ENCODE measurements at places on chromosomes 6 and 20.

DNA sequence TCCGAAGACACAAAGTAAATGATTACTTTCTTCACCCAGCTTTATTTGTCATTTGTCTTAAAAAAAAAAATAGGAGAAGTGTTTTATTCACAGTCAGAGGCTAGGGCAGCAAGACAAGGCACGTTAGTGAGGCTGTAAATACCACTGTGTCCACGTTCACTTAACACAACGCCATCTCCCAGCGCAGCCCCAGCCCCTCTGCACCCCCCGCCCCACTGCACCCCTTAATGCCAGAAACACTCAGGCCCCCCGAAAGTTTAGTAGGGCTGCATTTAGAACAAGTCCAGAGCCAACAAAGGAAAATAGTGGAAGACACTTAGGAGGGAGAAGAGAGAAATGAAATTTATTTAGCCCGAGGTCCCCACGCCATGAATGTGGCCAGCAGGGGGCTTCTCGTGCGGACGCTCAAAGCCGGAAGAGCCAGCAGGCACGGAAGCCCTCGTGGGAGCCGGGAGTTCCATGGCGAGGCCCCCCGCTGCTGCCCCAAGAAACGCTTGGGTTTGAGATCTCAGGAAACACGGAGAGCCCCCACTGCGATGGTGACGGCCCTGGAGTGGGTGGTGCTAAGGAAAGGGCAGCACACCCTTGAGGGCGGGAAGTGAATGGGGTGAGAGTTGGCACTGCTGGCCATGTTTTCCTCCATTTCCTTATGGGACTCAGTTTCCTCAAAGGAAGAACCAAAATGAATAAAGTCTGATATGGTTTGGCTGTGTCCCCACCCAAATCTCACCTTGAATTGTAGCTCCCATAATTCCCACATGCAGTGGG, 50.2 kb downstream of the IYD start:
- peak; percentile 84 for DNase-seq

GRCh38 chr6:166904101-166904746, 52.1 kb downstream of the RNASET2 start:
- peak; percentile 66 for DNase-seq

DNA sequence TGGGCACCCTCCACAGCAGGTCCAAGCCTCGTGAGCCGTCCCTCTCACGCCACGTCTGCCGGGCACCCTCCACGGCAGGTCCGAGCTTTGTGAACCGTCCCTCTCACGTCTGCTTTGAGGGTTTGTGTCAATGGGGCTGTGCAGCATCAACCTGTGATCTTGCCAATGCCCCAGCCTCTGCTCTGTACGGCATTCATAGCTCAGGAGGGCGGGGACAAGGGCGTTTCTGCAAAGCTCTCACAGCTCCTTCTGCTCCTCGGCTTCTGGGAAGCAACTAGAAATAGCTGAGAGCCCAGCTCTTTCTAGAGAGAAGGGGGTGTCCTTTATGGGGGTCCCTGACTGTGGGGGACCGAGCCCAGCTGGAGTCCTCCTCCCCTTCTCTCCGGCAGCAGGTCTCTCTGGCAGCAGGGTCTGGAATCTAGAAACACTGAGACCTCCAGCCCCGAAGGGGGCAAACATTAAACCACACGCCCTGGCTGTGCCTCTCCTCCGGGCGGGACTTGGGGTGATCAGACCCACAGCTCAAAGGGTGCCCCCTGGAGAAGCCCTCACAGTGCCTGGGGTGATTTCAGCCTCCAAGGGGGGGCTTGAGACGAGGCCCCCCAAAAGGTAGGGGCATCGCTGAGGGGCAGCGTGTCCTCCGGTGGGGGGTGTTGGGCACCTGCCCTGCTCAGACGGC, 41.2 kb upstream of the CHRNA4 start:
- DNase-seq = no peak

DNA sequence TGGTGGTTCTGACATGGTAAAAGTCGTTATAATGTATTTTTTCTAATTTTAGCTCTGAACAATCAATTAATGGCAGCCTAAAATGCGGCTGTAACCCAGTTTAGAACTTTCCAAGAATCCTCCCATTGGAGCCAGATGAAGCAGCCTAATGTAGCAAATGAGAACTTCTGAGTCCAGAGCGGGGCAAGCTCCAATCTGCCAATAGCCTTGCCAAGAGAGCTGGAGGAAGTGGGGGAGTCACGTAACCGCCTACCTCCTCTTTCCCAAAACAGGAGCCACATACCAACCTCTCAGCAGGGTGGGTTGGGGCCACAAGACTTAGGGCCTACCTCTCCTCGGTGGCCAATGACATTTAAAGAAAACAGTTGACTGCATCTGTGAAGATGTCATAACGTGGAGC, 230.6 kb downstream of the SOD2 start:
- DNase-seq = no peak

DNA sequence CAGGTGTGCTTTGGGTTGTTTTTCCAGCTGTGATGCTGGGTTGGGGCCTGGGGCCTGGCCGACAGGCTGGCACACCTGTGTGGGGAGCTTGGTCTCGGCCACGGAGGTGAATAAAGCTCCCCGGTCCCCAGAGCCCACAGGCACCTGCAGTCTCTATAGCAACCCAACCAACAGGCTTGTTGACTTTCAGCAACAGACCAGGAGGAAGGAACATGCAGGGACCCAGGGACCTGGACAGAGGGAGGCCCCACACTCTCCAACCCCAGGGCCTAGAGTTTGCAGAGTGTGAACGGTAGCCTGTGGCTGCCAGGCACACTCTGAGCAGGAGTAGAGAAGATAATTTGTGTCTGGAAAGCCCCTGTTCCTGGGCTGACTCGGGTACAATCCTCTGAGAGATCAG, 14.6 kb upstream of the SYNJ2 start:
- peak; percentile 79 for DNase-seq

DNA sequence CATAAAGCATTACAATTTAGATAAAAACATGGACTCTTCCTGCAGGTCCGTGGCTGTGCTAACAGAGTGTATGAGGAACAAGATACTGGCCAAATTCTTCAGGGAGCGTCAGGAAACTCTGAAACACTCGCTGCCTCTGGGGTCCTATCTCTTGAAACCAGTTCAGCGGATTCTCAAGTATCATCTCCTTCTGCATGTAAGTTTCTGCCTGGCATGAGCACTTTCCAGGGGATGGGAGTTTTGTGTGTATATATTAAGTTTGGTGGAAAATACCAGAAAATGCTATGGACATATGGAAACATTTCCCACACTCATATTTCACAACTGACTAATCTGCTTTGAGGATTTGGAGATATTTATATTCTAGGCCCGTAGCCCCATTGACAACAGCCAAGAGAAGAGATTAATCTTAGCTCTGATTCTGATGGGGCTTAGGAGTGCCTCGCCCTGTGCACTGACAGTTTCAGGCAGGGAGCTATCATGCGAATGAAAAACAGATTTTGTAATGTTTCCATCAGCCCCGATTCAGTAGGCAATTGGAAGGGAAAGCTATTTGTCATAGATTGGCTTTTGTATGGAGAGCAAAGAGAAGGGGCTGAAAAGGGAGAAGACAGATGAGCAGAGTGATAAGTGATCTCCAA, 64.7 kb upstream of the MTHFD1L start:
- DNase-seq = no peak

Measured in NCI-H146 (cell line).